ENCODE measurements at places on chromosomes 11 and 22.

- no peak for DNase-seq
Measured at GRCh38 chr11:20926799-20927540, 257.6 kb downstream of the NELL1 start.

DNA sequence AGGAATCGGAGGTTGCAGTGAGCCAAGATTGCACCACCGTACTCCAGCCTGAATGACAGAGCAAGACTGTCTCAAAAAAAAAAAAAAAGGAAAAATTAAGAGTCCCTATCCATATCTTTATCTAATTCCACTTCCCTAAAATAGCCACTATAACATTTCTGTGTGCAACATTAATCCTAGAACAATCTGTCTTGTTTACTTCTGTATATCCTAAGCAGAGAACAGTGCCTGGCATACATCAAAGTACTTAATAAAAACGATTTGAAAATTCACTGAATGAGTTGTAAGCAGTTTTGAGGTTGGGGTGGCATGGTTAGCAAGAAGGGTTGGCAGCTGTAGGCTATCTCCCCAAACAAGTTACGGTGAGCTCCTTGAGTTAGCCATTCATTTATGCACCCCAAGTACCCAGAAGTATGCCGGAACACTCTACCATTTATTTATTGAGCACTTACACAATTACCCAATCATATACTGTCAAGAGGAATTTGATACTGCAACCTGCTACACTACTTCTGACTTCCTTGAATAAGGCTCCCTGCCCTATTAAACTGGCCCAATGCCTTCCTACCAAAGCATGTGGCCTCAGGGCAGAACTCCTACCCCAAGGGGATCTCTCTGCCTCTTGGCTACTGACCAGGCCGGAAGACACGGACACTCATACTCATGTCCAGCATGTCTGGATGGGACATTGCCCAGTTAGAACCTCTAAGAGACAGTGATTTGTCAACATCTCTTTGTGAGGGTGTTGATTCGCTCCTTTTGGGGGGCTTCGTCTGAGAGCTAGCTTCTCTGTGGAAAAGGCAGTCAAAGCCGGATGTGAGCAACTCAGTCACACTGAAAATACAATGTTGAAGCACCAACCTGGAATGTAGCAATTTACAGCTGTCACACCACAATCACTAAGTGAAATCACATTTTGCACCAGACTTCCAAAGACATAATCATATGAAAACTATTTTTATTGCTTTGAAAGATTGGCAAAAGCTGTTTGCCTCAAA, 16.3 kb upstream of the TMEM41B start:
- no peak for DNase-seq

DNA sequence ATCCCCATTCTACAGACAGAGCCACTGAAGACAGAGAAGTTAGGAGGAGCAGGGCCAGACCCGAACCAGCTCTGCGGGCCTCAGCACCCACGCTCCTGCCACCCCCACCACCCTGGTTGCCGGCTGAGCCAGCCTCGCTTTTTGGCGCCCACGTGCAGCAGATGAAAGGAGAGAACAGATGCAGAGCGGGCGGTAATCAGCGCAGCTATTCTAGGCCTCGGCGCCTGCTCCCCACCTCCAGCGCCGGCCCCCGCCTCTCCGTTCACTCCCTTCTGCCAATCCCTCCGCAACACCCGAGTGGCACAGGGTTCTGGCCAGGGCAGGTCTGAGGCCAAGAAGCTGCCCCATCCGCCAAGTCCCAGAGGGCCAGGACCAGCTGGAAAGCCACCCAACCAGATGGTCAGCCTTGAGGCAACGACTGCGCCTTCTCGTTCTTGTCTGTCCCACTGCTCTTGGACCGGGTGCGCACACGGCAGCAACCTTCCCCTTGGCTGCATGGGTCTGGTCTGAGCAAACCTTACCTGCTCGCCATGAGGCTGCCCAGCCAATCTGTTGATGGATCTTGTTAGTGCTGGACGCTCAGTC, 16.8 kb downstream of the DNAL4 start:
- no peak for DNase-seq

- no peak for DNase-seq
Measured at GRCh38 chr11:19994672-19995071, 165.6 kb downstream of the DBX1 start.

DNA sequence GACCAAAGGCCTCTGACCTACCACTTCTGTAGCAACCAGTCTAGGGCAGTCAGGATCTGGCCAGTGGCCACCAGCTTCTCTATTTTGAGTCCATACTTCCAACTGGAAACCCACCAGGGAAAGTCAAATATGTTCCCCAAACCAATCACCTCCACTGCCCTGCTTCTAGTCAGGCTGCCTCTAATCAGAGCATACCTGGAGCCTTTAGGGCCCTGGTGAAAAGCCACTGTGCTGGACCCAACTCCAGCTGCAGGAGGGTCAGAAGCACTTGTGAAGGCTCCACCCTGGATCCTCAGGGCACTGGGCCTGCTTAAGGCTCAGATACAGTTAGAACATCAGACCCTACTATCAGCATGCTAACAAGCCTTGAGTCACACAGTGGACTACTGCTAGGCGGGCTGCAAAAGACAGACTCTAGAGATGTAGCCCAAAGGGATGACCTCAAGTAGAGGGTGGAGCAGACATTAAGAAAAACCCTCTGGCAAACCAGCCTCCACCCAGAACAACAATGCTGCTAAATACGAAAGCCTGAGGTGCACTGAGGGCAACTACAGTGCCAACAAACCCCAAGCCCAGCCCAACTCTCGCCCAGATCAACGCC, 69.2 kb downstream of the DGCR2 start:
- DNase-seq, result no peak

GRCh38 chr22:25403811-25404471, 160.5 kb upstream of the GRK3 start:
- DNase-seq, result no peak

DNA sequence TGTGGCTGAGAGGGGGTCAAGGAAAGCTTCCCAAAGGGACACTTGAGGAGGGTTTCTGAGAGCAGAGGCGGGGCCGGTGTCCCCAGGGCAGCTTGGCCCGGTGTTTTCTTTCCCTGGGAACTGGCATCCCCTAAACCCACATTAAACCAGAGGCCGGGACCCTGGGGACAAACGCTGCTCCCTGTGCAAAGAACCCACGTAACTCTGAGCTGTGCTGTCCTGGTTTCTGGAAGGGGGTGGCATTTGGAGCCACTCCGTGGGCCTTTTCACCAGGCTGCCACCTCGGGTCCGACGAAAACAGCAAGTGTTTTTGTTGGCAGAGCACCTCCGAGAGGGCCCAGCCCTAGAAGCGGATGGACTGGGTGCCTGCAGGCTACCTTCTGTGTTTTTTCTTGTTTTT, 100.2 kb upstream of the ANO1 start:
- no peak for DNase-seq

GRCh38 chr11:69637198-69637940, 3.6 kb upstream of the CCND1 start:
- DNase-seq, result no peak

- DNase-seq, result no peak
Measured at GRCh38 chr22:49235463-49236300, 592.0 kb downstream of the BRD1 start.

- DNase-seq, result no peak
Measured at GRCh38 chr11:72631806-72632731, 42.2 kb downstream of the PDE2A start.

All from activated CD4-positive, CD25-positive, alpha-beta regulatory T cell treated with anti-CD3 and anti-CD28 coated beads, Interleukin-2, amount 50 U/mL, for 72 hours (primary cell).